Muscle of leg (tissue), 16 donors: ENCODE measurements at places on chromosomes 3 and 15.

DNA sequence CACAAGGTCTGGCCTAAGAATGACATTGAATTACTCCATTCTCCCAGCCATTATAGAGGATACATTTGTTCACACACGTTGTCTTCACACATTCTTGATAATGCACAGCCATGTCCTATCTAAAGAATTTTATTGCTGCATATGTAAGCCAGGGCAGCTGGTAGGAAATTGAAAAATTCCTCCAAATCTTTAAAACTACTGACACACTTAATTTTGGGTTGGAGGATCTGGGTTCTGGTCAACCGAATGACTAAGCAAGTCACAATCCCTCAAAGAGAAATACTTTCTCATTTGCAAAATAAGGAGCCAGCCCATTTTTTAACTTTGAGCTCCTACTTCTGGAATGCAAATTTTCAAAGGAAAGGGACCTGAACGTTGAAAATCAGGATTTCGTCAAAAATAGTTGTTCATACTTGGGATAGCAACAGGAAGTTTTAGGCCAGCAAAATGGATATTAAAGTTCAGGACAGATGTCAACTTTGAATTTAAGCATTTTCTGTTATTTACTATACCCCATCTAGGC is 638.3 kb downstream of the NTRK3 start:
- DNase-seq, result no peak

- no peak for DNase-seq
Measured at GRCh38 chr3:140384028-140384771, 293.7 kb upstream of the TRIM42 start.

- DNase-seq, result peak; percentile 75
Measured at GRCh38 chr3:177300039-177300833, 103.0 kb upstream of the TBL1XR1 start.

DNA sequence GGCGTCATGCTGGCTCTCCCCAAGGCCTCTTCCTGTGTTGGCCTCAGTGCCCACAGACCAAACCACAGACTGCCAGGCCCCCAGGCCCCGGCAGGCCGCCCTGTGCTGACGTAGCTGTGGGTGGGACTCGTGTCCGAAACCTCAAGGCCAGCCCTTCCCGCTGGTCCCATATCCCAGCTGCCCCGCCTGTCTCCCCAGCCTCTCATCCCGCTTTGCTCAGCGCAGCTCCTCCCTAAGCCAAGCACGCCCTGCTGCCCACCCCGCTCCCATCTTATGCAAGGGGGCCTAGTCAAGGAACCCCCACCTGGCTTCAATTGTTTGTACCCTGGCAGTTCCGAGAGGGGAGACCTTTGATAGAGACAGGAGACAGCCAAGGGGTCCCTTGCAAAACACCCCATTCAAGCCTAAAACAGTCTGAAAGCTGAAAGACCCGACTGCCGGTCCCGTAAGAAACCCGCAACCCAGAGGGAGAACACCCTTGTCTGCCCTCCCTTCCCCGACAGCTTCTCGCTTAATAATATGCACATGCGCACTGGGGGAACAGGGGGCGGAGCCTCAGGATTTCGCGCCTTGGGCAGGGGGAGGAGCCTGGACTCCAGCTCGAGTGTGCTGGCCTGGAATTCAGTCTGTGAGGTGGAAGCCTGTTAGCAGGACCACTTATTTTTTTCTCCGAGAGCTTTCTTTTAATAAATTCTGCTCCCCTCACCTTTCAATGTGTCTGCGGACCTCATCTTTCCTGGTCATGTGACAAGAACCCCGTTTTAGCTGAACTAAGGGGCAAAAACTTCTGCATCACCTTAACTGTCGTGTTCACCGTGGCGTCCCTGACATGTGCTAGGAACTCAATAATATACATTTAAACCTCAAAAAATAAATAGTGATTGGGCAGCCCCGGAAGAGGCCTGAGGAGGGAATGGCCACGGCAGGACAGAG is 17.2 kb downstream of the TNFAIP8L3 start:
- DNase-seq, result peak; percentile 88

DNA sequence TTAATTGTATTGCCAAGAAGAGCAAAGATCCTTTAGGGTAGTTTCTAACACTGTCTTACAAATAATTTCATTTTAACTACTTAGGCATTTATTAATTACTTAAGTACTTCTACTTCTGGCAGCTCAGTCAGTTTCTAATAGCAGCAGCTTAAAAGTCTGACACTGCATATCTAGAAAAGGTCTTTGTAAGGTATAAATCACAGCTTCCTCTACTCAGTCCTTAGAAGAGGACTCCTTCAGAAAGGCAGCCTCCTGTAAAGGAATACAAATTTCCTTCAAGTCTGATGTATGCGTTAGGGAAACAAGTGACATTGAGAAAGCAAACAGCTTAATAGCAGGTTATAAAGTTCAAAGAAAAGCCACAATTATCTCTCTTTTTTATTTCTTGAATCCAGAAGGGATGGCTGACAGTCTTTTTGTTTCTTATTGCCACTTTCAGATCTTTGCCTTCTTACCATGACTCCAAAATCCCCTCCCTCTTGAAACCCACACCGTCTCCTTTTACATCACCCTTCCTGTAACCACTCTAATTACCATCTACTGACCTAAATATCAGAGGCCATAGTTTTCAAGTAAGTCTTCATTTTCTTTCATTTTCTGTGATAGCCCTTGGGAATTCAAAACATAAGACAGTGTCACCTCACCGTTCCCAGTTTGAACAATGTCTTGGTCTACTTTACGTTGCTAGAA is 109.5 kb downstream of the CGGBP1 start:
- no peak for DNase-seq

- no peak for DNase-seq
Measured at GRCh38 chr3:59759298-59760031, 709.6 kb upstream of the CFAP20DC start.

GRCh38 chr15:31197497-31198414 is 96.2 kb upstream of the TRPM1 start:
- no peak for DNase-seq

DNA sequence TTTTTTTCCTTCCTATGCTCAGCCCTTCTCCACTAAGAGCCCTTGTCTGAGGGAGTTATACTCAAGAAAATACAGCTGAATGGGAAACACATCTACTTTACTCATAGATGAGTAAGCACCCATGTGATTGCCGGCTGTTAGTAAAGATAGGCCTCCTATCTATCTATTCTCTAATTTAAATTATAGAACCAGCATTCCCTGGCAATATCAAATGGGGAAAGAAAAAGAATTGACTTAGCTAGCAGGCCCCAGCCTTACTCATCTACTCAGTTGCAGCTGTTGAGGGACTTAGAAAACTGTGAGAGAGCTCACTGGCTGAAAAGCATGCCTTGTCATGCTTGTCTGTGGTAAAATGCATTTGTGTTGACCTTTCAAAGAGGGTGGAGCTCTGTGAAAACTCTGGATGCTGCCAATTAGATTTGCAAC is 116.9 kb upstream of the LRRFIP2 start:
- no peak for DNase-seq

DNA sequence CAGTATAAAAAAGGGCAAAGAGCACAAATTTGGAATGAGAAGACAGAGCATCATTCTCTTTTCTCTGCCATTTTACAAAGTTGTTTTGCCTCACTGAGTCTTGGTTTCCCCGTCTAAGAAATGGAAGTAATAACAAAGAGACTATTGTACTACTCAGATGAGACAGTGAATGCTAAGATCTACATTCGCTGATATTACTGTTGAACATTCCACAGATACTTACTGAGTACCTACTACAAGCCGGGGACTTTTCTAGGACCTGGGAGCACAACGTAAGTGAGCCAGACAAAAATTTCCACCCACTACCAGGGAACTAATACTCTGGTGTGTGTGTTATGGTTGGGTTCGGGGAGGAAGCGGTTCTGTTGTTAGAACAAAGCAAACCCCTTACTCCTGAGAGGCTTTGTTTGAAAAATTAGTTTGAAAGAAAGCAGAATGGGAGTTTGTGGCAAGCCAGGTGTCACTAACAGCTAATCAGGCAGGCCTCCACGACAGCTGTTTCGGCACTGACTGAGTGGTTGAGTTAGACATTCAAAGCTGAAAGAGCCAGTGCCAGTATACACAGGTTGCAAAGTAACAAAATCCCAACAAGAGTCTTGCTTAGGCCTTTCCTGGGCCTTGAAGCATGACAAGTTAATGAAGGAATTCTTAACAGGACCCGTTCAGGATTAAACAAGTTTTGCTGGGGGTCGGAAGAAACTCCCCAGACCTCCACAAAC is 458.3 kb downstream of the EDEM1 start:
- DNase-seq, result no peak

- no peak for DNase-seq
Measured at GRCh38 chr15:52682781-52683180, 3.6 kb upstream of the ATOSA start.

DNA sequence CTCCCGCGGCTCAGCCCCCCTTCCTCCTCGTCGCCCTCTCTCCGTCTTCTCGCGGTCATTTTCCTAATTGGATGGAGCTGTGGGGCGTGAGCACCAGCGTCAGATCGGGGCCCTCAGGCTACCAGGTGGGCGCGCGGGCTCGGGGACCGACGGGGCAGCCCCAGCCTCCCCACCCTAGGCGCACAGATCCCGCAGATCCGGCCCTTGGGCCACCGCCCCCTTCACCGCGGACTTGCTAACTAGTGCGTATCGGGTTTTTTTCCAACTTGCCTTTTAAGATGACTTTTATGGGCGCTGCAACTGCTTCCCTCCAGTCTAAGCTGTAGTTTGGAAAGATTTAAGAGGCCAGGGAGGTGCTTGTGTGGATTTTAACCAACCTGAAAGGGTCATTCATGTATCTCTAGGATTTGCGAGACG is 1.3 kb downstream of the ZNF710 start:
- DNase-seq, result peak; percentile 65

DNA sequence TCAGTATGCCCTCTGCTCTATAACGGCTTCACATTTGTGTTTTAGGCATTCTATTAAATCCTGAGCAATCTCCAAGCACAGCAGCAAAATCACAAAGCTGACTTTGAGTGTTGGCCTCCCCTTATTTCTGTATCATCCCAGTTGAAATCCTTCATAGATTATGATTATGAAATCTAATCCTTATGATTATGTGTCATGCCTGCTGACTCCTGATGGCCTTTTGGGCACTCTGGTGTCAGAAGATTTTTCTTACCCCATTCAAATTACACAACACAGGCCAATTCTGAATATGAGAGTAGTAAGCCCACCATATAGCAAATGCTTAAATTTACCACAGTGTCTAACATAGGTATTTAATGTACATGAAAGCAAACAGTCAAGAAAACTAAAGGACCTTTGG is 34.3 kb downstream of the CDV3 start:
- DNase-seq, result no peak

DNA sequence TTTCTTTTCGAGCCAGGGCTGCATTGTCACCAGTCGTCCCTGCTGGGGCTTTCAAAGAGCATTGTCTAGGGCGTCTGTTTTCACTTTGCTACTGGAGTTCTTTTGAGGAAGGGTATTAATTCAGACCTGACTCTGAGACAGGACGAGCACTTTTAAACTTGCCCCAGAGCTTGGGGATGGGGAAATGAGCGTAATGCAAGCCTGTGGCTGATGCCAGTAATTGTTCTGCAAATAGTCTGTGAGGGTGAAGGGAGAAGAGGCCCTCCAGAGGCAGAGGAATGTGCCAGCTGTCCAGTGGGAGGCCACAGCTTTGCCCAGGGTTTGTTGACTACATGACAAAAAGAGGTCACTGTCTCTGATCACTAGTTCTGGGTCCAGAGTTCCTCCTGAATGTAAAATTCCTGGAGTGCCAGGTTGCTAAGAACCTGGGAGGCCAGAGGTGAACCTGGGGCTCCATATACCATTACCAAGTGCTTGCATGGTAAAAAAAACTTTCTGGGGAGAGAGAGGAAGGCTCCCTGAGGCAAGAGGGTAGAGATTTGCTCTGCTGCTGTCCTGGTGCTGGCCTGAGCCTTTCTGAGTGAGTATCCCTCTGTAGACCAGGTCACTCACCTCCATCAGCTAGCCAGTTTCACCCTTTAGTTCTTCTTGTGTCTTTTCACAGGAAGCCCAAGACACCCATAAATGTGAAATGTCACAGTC is 14.8 kb downstream of the EEFSEC start:
- peak; percentile 64 for DNase-seq

DNA sequence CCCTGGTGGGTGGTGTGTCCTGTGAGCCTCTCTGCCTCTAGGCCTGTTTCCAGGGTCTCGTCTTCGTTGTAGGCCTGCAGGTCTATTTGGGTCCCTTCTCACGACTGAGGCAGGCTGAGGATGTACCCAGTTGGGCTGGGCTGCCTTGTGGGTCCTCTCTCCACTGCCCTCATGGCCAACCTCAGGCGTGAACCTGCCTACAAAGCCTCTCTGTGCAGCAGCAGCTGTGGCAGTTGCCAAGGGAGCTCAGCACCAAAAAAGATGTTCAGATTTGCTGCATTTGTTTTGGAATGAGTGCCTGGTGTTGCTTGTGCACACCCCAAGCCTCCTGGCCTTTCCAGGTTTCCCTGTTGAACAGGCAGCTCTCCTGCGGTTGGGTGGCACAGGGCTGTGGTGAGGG is 13.4 kb downstream of the KLF13 start:
- DNase-seq, result no peak
